ENCODE measurements at places on chromosomes 5 and 9. TPM values are rescaled to one million over a fixed set of nuclear protein-coding genes. Genes with fewer than 3 reads are reported as not detected.

GPR150 gene
- polyA plus RNA-seq, result 0.28 TPM

TAF11L10 gene
- not detected for polyA plus RNA-seq

MEIKIN gene
- polyA plus RNA-seq, result not detected

SELENOP gene
- polyA plus RNA-seq, result 0.35 TPM

TNFSF15 gene
- 8.4 TPM for polyA plus RNA-seq
